Stimulated activated CD4-positive, alpha-beta T cell treated with anti-CD3 and anti-CD28 coated beads, Interleukin-4, amount 100 ng/mL, for 24 hours (primary cell): ENCODE measurements at places on chromosomes 16 and 17.

- no peak for DNase-seq
Measured at GRCh38 chr16:962901-963814, 7.6 kb downstream of the LMF1 start.

GRCh38 chr17:77329741-77330531, 189.2 kb downstream of the SEC14L1 start:
- no peak for DNase-seq

DNA sequence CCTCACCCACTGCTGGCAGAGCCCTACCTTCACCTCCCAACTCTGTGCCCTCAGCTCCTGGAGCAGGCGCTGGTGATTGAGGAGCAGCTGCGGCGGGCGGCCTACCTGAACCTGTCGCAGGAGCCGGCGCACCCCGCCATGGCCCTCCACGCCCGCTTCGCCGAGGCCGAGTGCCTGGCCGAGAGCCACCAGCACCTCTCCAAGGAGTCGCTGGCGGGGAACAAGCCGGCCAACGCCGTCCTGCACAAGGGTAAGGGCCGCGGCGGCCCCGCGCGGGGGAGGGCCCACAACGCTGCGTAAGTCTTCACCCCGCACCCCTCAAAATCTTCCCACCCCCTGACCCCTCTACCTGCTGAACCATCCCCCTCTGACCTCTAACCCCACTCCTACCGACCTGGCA, 7.0 kb downstream of the RNF227 start:
- no peak for DNase-seq

- DNase-seq = no peak
Measured at GRCh38 chr17:83007504-83008185, 71.8 kb upstream of the METRNL start.

DNA sequence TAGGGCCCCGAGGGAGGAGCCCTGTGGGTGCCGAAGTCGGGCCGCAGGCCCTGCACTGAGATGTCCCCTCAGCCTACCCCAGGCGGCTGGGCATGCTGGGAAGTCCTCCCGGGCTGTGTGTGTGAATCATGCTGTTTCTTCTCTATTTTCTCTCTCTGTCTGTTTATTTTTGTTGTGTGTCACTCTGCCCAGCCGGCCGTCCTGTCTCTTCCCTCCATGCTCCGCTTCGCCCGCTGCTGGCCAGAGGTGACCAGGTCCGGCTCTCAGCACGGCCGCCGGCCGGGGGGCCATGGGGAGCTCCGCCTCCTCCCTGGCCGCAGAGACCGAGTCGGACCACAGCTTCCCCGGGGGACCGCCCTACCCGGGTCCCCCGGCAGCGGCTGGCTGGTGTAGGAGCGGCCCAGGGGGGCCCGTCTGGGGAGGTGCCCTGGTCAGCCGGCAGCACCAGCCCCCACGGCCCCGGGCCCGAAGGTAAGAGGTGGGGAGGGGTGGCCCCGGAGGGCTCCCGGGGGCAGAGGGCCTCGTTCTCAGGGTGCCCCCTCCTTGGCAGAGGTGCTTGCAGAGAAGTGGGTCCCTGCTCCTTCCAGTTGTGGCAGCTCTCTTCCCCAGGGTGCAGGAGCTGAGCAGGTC, 12.5 kb downstream of the CAPN15 start:
- DNase-seq = no peak

DNA sequence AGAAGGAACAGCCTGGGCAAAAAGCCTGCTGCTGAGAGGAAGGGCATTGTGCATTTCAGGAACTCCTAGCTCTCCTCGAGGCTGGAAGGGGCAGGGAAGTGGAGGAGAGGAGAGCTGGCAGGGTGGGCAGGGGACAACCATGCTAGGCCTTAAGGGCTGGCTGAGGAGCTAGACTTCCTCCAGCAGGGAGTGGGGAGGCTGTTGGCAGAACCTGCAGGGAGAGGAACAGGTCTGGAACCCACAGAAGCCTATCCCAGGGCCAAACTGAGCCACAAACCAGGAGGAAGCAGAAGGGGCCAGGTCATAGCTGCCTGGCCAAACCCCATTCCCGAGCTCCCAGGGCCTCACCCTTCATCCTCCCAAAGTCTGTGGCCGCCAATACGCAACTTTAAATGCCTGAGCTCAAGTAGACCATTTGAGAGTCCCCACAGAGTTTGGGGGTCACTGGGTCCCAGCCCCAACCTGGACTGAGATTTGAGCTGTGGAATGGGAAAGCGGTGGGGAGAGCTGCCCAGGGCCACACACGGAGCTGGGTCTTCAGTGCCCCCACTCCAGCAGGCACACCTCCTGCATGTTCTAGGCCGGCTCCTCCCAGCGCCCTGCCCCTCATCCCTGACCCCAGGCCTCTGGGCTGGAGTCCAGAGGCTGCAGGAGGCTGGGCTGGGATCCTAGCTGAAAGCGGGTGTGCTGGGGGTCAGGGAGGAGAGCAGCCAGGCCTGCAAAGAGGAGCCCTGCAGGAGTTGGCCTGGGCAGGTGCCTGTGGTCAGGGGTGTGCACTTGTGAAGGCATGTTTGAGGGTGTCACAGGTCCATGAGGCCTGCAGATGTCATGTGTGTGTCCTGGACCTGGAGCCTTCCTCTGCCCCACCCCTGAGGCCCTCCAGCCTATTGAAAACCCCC, 4.5 kb downstream of the CDH5 start:
- no peak for DNase-seq

DNA sequence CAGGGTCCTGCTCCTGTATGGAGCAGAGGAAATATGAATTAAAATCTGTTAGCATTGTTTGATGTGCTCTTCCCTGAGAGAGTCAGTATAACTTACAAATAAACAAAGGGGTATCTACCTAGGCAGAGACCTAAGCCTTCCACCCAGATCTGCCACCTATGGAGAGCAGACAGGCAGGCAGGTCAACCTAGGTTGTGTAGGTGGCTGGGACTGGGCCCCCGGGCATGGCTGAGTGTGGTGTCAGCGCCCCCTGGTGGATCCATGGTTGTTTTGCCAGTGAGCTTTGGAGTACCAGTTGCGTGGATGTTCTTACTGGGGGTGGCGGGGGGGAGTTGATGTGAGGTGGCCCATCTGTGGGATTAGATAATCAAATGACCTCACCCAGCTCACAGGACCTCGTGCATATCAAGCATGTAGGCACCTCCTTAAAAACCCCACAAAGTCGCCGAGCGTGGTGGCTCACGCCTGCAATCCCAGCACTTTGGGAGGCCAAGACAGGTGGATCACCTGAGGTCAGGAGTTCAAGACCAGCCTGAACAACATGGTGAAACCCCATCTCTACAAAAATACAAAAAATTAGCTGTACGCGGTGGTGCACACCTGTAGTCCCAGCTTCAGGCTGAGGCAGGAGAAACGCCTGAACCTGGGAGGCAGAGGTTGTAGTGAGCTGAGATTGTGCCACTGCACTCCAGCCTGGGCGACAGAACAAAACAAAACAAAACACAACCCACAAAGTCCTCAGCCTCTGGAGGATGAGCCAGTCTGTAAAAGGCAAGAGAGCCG, 17.6 kb downstream of the DUS2 start:
- peak; percentile 90 for DNase-seq

GRCh38 chr17:47638903-47639302, 10.8 kb upstream of the KPNB1 start:
- DNase-seq = no peak

DNA sequence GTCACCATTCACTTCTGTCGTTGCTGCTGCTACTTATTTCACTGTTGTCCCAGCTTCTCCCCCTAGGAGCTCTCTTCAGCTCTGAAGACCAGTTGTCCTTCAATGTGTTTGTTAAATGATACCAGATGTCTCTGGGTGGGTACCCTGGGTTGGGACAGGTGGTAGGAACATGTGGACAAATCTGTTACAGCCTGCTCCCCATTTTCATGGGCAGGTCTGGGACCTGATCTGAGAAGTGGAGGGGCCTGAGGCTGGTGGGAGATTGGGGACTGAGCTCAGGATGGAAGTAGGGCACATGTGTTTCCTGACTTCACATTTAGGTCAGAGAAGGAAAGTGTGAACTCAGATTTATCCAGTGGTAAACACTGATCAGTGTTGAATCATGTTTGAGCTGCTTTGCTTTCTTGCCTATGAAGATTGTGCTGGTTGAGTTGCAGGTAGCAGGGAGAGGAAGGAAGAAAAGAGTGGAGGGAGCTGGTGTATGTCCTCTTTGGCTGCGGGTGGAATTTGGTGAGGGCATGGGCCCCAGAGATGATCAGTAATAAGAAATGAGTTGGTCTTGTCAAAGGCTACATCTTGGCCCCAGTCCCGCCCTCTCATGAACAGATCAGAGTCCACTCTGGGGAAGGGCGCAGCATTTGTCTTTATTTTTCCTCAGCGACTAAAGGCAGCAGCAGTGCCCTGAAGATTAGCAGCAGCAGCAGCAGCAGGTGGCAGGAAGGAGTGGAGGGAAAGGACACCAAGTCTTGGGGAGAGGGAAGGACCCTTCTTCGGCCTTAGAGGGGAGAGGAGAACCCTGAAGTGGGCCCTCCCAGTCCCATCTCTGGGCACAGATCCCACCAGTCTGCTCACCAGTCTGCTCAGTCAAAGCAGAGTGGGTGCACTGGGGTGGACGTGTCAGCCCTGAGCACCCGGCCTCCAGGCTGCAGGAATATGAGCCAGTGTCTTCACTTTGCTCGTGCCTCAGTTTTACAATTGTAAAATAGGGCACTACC, 6.1 kb upstream of the EFTUD2 start:
- no peak for DNase-seq

DNA sequence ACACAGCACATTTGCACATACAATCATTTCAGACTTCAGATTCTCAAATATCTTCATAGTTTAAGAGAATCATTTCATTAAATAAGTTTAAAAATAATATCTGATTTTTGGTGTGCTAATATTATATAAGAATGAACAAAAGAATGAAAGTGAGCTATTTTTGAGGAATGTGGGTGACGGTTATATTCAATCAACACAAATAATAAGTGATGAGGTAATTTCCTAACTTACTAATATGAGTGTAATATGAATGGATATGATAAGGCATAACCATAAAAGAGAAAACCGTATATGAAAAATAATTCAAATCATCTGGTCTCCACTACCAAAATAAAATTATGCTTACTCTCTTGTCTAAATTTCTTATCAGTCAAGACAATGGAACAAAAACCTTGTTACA, 68.4 kb upstream of the NACA2 start:
- DNase-seq = no peak
